ENCODE measurements at places on chromosomes 5 and 9. TPM values are rescaled to one million over a fixed set of nuclear protein-coding genes. Genes with fewer than 3 reads are reported as not detected.

DNA sequence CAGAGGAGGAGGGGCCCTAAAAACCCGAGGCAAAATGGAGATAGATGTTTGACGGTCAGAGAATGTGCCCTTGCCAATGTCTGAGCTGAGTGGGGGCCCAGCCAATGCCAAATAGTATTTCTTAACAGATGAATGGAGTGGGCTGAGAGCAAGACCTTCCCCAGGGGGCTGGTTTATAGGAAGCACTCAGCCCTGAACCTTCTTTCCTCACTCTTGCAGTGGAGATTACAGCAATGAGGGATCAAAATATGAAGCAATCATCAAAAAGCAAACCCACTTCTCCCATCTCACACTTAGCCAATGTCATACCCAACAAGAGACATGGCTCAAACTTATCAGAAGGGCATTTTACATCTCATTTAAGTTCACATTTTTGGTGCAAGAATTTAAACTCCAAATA, 350.3 kb downstream of the GADD45G start:
- H3K36me3 ChIP-seq = no peaks in the 10 kb centered on the region
- DNase-seq = no peak
- no peak overlapping the region for H3K27ac ChIP-seq
- no peaks in the 10 kb centered on the region for H3K27me3 ChIP-seq
- H3K4me3 ChIP-seq = no peak overlapping the region

The COX7C gene
- total RNA-seq = 128 TPM

DNA sequence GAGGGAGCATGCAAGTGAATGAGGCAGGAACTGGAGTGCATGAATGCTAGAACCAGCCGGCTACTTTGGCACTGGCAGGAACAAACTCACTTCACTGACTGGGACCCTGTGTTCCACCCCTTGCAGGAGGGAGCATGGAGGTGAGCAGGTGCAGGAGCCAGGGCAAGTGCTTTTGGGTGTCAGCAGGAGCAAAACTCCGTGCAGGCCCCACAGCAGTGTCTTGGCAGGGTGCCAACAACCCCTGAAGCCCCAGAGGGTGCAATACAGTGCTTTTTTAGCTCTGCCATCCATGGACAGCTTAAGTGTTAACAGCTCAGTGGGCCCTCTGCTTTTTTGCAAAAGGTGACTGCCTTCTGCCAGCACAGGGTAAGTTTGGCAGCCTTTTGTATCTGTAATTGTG, 245.8 kb upstream of the PCSK5 start:
- peaks cover 10% of the 10 kb centered on the region for H3K4me1 ChIP-seq
- no peak for DNase-seq
- H3K4me3 ChIP-seq = no peak overlapping the region
- H3K27me3 ChIP-seq = no peaks in the 10 kb centered on the region
- no peak overlapping the region for H3K27ac ChIP-seq

The SLC6A3 gene
- total RNA-seq = not detected

DNA sequence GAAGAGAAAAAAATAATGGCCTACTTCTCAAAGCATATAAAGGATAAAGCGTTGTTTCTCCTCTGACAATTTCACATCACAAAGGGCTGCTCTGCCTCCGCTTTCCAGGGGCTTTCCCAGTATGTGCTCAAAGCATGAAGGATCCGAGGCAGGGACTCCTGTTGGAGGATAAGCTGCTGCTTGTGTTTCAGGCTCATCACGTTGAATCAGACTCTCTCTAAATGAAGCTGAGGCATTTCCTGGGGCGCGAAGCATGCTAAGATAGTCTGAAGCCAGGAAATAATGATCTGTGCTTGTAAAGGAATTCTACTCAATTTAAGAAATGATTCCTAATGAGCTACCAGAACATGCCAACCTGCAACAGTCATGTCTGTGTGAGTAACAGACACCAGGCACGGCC, 97.5 kb downstream of the MARCHF11 start:
- no peaks in the 10 kb centered on the region for H3K36me3 ChIP-seq
- no peak overlapping the region for H3K4me3 ChIP-seq
- no peaks in the 10 kb centered on the region for H3K27me3 ChIP-seq
- no peak overlapping the region for H3K27ac ChIP-seq
- H3K4me1 ChIP-seq = no peaks in the 10 kb centered on the region
- no peak for DNase-seq

GRCh38 chr9:14346231-14346791, 32.4 kb upstream of the NFIB start:
- H3K27ac ChIP-seq = peak overlapping the region; percentile 46
- peak overlapping the region; percentile 58 for H3K4me3 ChIP-seq
- DNase-seq = no peak
- H3K27me3 ChIP-seq = no peaks in the 10 kb centered on the region
- H3K4me1 ChIP-seq = peaks cover 31% of the 10 kb centered on the region

- no peaks in the 10 kb centered on the region for H3K27me3 ChIP-seq
- H3K36me3 ChIP-seq = no peaks in the 10 kb centered on the region
- H3K4me1 ChIP-seq = no peaks in the 10 kb centered on the region
- no peak for DNase-seq
Measured at GRCh38 chr9:75658301-75658905, 232.1 kb upstream of the PCSK5 start.

GRCh38 chr5:41906151-41906550, 2.0 kb downstream of the RIMOC1 start:
- H3K4me1 ChIP-seq = peaks cover 6% of the 10 kb centered on the region
- no peak overlapping the region for H3K4me3 ChIP-seq
- no peaks in the 10 kb centered on the region for H3K27me3 ChIP-seq
- H3K27ac ChIP-seq = no peak overlapping the region
- H3K36me3 ChIP-seq = peaks cover 22% of the 10 kb centered on the region
- no peak for DNase-seq

GRCh38 chr9:135882011-135882410, 25.3 kb downstream of the CAMSAP1 start:
- no peak overlapping the region for H3K4me3 ChIP-seq
- H3K36me3 ChIP-seq = no peaks in the 10 kb centered on the region

The GNA14 gene
- 3.5 TPM for total RNA-seq

DNA sequence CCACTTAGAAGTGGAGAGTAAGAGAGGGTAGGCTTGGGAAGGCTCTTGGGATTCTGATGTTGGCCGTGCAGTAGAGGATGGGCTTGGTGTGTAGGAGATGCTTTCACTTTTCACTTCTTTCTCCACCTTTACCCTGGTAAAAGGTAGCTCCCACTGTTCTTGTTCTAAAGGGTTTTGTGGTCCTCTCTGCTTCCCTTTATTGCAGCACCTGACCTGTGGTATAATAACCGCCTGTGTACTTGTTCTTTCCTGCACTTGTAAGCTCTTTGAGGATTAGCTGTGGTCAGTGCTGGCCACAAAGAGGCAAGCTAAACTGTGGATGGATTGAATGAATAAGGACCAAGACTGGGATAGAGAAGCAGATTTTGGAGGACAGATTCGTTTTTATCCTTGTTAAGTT, 25.2 kb downstream of the KDM4C start:
- no peak overlapping the region for H3K4me3 ChIP-seq
- peaks cover 3% of the 10 kb centered on the region for H3K4me1 ChIP-seq
- no peak for DNase-seq

The TIMD4 gene
- total RNA-seq = 1.1 TPM

- no peak overlapping the region for H3K27ac ChIP-seq
- no peaks in the 10 kb centered on the region for H3K4me1 ChIP-seq
- DNase-seq = no peak
- H3K36me3 ChIP-seq = no peaks in the 10 kb centered on the region
Measured at GRCh38 chr5:58085800-58086199, 374.1 kb downstream of the PLK2 start.

GRCh38 chr5:73186976-73187375, 14.0 kb downstream of the TMEM174 start:
- H3K4me1 ChIP-seq = no peaks in the 10 kb centered on the region
- no peak for DNase-seq
- no peaks in the 10 kb centered on the region for H3K36me3 ChIP-seq
- no peaks in the 10 kb centered on the region for H3K27me3 ChIP-seq
- H3K4me3 ChIP-seq = no peak overlapping the region

The SH3TC2 gene
- 0.21 TPM for total RNA-seq

DNA sequence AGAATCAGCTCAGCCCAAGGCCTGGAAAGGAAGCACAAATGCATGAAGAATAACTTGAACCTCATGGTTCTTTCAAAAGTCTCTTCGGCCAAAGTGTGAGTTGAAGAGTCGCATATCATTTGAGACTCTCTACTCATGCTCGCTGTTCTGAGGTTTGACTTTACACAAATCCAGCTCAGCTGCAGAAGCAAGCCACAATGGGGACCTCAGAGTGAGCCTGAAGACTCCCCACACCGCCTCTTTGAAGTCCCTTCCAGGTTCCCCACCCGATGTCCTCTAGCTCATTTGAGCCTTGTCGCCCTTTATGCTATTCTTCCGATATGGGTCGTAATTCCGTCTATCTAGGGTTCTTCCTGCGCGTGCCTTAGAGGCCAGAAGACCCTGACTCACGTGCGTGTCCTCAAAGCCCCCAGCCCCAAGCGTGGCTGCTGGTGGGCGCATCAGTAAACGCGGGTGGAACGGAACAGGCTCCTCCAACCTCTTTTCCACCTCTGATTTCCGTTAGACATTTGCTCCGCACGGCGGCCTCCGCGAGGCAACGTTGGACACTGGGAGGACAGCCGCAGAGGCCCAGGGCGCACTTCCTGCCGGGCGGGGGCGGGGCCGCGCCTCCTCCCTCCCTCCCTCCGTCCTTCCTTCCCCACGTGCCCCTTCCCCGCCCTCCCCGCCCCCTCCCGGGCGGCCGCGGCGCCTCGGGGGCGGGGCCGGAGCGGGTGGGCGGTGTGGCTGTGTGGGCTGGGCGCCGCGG, at the start of gene SNX30:
Gene SNX30, plus strand, starts transcription at position 745 of the 748 bp plus-strand sequence. CDS start 242 bp downstream, outside the sequence.
- peak within 1 kb of the TSS; percentile 84 for H3K4me3 ChIP-seq
- no peaks in the 10 kb centered on the region for H3K27me3 ChIP-seq
- H3K27ac ChIP-seq = peak within 1 kb of the TSS; percentile 92
- no peaks in the 10 kb centered on the region for H3K36me3 ChIP-seq
- peak; percentile 70 for DNase-seq

The PCDHGC4 gene
- total RNA-seq = 59.3 TPM

DNA sequence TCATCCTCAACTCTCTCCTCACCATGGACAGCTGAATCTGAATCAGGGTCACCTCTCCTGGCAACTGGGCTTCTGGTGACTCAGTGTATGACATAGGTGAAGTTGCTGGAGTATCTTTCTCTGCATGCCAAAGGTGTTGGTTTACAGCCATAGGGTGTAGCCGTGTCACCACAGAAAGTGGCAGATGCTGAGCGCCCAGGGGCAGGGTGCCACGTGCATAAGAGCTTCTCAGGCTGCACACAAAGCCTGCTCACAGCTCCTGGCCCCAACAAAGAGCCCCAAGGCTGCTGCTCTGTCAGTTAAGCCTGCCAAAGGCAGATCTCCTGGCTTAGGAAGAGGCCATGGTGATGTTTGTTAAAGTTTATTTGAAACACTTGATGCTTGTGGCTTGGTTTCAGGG, 297.7 kb upstream of the WWC1 start:
- H3K36me3 ChIP-seq = no peaks in the 10 kb centered on the region
- H3K4me1 ChIP-seq = no peaks in the 10 kb centered on the region
- H3K4me3 ChIP-seq = no peak overlapping the region
- H3K27me3 ChIP-seq = no peaks in the 10 kb centered on the region

DNA sequence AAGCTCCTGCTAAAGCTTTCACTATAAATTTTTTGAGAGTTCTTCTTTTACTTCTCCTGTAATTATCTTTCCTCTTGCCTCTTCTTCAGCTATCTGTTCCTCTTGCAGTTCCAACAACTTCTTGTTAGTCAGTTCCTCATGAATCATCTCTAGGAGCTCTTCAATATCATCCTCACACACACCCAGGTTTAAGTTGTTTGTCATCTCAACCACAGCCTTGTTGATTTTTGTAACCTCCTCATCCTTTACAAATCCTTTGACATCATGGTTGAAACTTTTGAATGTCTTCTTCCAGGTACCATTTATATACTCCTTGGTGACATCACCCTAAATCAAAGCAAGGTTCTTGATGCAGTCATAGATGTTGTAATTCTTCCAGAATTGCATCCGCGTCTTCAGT, 106.3 kb upstream of the MAMDC2 start:
- no peak for DNase-seq
- no peak overlapping the region for H3K4me3 ChIP-seq
- H3K27me3 ChIP-seq = no peaks in the 10 kb centered on the region
- no peaks in the 10 kb centered on the region for H3K4me1 ChIP-seq
- H3K27ac ChIP-seq = no peak overlapping the region

GRCh38 chr9:69324549-69325401, at the start of gene ENTREP1:
TSS of gene ENTREP1 (plus strand) at chr9:69325215. CDS start at chr9:69325310, 95 bp downstream.
- H3K27ac ChIP-seq = peak within 1 kb of the TSS; percentile 65
- H3K4me1 ChIP-seq = no peaks in the 10 kb centered on the region
- no peaks in the 10 kb centered on the region for H3K36me3 ChIP-seq
- H3K4me3 ChIP-seq = peak within 1 kb of the TSS; percentile 71
- DNase-seq = no peak

- H3K4me3 ChIP-seq = no peak overlapping the region
- H3K36me3 ChIP-seq = no peaks in the 10 kb centered on the region
- no peak overlapping the region for H3K27ac ChIP-seq
- peaks cover 4% of the 10 kb centered on the region for H3K4me1 ChIP-seq
- DNase-seq = no peak
- no peaks in the 10 kb centered on the region for H3K27me3 ChIP-seq
Measured at GRCh38 chr9:16718952-16719351, 151.5 kb downstream of the BNC2 start.

- no peak overlapping the region for H3K4me3 ChIP-seq
- DNase-seq = no peak
- H3K4me1 ChIP-seq = no peaks in the 10 kb centered on the region
- H3K36me3 ChIP-seq = no peaks in the 10 kb centered on the region
Measured at GRCh38 chr5:2284678-2285077, 402.0 kb upstream of the IRX4 start.

The IL4 gene
- total RNA-seq = not detected

DNA sequence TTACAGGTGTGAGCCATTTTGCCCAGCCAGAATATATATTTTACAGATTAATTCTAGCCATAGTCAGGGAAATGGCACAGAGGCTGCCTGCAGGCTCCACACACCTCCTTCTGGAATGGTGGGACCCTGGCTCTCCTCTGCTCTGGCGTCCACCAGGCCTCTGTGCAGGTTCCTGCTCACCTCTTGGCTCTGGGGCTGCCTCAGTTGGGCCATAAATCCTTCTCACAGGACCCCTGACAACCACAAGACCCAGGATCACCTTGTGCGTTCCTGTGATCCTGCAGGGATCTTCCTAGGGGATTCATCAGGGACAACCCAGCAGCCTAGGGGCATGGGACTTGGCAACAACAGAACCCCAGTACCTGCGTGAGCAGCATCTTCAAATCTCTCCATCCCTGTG, 93.0 kb upstream of the FSTL4 start:
- H3K36me3 ChIP-seq = no peaks in the 10 kb centered on the region
- no peaks in the 10 kb centered on the region for H3K4me1 ChIP-seq
- no peaks in the 10 kb centered on the region for H3K27me3 ChIP-seq
- no peak overlapping the region for H3K4me3 ChIP-seq
- H3K27ac ChIP-seq = no peak overlapping the region

The OGN gene
- 156 TPM for total RNA-seq

Data from ascending aorta (tissue), 2 donors.